Glomerular endothelial cell (primary cell): ENCODE measurements at places on chromosomes 4 and X. TPM values are rescaled to one million over a fixed set of nuclear protein-coding genes. Genes with fewer than 3 reads are reported as not detected.

GRCh38 chr4:148845609-148846008 lies 403.4 kb upstream of the NR3C2 start:
- no peak for DNase-seq

GRCh38 chr4:169958629-169959028 lies 67.6 kb downstream of the MFAP3L start:
- no peak for DNase-seq

DNA sequence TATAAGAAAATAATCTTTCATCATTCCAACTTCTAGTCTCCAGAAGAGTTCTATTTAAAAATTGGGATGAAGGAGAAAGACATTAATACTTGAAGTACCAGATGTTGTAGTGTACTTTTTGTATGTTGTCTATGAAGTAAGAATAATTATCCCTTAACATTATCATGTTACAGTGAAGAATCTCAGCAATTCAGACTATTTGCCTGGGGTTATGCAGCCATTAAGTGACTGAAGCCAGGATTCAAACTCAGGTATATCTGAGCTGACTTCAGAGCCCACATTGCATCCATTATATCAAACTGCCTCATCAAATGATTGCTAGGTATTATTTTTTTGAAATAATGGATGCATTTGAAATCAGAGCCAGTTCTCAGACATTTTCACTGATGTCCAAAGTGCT lies 76.1 kb upstream of the FHDC1 start:
- DNase-seq: no peak

DNA sequence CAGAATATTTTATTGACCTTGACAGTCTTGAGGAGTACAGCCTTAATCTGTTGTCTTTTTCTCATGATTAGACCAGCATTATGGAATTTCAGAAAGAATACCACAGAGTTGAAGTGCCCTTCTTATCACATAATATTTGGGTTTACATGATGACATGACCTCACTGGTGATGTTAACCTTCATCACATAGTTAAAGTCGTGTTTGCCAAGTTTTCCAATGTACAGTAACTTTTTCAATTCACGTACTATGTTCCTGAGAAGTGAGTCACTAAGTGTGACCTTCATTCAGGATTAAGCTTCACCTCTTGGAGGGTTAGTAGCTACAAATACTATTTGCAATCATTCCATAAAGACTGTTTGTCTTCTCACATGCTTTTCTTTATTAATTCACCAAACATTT lies 52.1 kb downstream of the RAB40A start:
- DNase-seq: no peak

DNA sequence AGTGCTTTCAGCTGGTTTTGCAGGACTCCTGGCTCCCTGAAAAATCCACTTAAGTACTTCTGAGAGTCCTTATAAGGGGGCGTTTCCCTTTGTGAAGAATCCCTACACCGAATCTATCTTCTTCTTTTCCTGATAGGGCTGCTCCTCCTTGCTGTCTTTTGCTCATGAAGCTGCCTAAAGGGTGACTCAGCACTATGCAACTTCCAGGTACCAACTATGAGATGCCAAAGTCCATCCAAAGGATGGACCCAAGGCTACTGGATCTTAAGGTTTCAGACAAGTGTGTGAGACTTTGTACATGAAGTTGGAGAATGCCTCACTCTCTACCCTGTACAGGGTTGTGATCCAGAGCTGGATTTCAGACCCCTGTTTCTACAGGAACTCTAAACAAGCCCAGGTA lies 485.0 kb upstream of the FAT1 start:
- DNase-seq: no peak

GRCh38 chr4:119008761-119009160 lies 120.1 kb downstream of the SYNPO2 start:
- no peak for DNase-seq

GRCh38 chr4:146243141-146243882 lies 29.0 kb downstream of the REELD1 start:
- DNase-seq: peak; percentile 39

DNA sequence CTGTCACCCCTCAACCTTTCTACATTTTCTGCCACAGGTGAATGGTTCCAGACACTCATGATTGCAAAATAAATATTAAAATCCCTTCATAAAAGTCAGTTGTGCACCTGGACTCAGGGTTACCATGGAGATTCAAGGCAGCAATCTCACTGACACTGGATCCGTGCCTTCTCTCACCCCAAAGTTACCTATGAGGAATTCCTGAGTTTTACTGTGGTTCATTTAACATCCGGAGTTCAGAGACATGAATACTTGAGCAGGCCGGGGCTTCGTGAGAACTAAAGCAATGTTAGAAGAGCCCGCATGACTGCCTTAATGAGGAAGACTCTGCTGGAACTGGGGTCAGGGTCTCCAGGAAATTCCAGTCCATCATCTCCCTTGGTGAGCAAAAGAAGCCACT lies 12.5 kb upstream of the CLNK start:
- no peak for DNase-seq

DNA sequence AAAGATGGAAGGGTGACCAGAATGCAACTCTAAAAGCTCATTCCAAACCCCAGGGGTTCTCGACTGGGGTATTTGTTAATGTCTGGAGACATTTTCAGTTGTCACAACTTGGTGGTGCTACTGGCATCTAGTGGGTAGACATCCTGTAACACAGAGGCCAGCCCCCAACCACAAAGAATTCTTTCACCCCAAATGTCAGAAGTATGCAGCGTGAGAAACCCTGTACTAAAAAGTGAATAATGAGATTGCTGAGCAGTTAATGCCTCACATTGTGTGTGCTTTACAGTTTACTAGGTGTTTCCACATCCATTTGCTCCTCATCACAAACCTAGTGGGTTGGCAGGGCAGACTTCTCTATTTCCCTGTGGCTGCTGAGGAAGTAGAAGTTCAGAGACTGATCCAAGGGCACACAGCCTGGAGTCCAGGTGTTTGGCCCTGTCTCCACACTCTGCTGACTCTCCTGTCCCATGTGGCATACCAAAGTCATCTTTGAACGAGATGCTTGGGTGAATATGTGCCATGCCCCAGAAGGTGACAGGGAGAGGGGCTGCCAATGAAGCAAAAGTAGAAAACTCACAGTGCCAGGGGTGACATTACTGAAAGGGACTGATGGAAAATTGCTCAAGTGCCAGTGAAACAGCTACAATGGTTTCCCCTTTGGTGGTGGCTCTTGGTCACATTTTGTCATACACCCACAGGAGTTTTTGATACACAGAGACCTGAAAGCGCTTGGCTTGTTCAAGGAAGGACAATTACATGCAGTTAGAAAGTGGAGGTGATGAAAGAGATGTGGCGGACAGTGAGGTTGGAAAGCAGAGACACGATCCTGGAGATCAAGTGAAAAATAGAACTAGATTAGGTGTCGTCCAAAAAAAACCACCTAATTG lies 10.1 kb upstream of the TMEM154 start:
- DNase-seq: no peak

GRCh38 chr4:99811850-99812249 lies 4.8 kb upstream of the DAPP1 start:
- DNase-seq: peak; percentile 22

- DNase-seq: no peak
Observed at GRCh38 chr4:121100093-121100775, 27.9 kb upstream of the NDNF start.

DNA sequence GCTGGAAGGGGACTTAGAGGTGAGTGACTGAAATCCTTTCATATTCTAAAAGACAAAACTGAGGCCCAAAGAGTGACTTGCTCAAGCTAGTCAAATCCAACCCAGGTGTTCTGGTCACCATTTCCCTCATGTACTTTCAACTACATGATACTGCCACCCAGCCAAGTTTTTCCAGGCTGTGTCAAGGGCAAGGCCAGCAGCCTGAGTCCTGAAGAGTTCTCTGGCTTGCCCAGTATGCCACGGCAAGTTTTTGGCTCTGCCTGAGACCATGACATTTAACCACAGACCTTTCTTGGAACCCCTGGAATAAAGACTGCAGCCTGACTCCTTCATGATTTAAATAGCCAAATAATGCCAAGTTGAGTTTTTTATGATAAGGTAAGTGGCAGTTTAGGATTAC lies 10.7 kb upstream of the TMEM164 start:
- DNase-seq: no peak

DNA sequence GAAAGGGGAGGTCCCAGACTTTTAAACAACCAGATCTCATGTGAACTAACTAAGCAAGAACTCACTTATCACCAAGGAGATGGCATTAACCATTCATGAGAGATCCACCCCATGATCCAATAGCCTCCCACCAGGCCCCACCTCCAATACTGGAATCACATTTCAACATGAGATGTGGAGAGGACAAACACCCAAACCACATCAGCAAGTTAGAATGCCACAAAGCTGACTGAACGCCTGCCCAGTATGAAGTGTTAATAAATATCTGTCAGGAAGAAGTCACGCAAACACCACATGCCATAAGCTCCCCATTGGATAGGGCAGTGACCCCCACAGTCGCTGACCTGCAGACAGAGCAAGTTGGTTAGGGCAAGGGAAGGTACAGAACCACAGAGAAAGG lies 14.3 kb downstream of the SLC10A6 start:
- DNase-seq: no peak

GRCh38 chrX:71216485-71216884 lies 6.5 kb upstream of the GJB1 start:
- DNase-seq: no peak

GRCh38 chr4:16085822-16086221 lies 2.0 kb upstream of the PROM1 start:
- no peak for DNase-seq

DNA sequence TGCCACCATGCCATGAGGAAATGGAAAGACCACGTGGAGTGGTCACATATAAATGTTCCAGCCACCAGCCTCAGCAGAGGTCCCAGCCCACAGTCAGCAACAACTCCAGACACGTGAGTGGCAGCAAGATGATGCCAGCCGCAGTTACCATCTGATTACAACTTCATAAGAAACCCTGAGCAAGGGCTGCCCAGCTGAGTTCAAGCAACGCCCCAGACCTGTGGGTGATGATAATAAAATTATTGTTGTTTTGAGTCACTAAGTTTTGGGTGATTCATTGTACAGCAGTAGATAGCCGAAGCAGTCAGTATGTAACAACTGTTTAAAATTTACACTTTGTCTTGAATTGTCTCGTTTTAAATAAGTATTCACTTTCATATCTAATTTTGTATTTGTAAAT lies 5.8 kb upstream of the CCNG2 start:
- DNase-seq: no peak

DNA sequence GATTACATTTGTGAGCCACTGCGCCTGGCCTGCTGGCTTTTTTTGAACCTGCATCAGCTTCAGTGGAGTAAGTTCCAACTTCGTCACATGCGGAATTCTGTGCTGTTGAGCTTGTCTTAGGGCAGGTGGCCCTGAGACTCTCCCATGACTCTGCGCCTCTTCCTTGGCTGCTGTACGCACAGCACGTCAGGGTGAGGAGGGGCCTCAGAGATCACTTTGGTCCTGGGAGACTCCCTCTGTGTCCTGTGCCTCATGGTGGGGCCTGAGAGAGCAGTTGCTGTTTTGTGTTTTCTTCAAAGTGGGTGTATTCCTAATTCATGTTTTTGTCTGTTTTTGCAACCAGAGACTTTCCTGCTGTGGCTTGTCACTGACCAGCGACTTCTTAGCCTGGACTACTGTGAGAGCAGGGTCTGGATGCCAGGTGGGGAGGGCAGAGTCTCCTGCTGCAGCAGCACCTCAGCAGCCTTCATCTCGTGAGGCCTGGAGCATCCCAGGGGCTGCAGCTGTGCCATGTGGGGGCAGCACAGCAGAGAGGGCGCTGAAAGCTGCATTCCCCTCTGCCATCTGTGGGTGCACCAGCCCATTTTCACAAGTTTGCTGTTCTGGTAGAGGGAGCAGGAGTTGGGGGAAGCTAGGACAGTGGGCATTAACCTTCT lies 107.8 kb downstream of the TNIP2 start:
- DNase-seq: no peak

- DNase-seq: no peak
Observed at GRCh38 chrX:68681443-68681941, 34.0 kb downstream of the STARD8 start.

- DNase-seq: no peak
Observed at GRCh38 chrX:136195247-136195646, 47.9 kb downstream of the FHL1 start.

- DNase-seq: no peak
Observed at GRCh38 chrX:103791228-103791627, 14.6 kb downstream of the PLP1 start.

DNA sequence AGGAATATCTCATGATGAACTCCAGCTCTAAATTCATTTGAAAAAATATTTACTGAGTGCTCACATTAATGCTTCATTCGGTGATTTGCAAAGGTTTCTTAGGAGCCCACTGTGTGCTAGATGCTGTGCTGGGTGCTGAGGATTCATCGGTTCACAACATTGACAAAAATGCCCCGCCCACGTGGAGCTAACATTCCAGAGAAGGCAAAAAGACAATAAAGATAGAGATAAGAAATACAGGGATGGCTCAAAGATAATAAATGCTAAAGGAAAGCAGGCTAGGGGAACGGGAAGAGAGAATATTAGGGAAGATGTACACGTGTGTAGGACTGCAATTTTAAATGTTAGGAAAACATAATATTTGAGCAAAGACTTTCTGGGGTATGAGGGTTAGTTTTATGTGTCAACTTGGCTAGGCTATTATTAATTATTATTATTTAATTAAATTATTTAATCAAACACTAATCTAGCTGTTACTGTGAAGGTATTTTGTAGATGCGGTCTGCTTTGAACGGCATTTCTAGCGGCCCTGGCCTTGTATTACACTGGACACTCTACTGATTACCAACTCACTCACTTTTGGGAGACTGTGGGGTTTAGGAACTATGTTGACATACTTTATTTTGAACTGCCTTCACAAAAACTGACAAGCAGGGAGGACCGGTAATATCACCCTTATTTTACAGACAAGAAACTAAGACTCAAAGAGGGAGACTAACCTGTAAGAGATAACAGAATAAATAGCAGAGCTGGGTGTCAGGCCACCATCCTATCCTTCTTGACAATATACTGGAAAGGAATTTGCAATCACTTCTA lies 61.9 kb upstream of the IRF2 start:
- no peak for DNase-seq

The CFAP47 gene
- total RNA-seq: 0.19 TPM in 1 of 2 replicates, not detected in the other

The EPGN gene
- total RNA-seq: 0.23 TPM in 1 of 2 replicates, not detected in the other

The CNGA2 gene
- total RNA-seq: not detected in 2 replicates

The C4orf36 gene
- not detected in 2 replicates for total RNA-seq

The BTK gene
- total RNA-seq: not detected in 2 replicates

The IQCM gene
- not detected in 2 replicates for total RNA-seq

The F8A3 gene
- total RNA-seq: 1.8 and 9.0 TPM in 2 replicates

The STOX2 gene
- total RNA-seq: 1.1 TPM in 2 replicates

The MXRA5 gene
- 0.44 and 0.93 TPM in 2 replicates for total RNA-seq

The FAM9A gene
- total RNA-seq: not detected in 2 replicates

The EGF gene
- 0.10 and 0.41 TPM in 2 replicates for total RNA-seq

The SLC25A5 gene
- 282 and 348 TPM in 2 replicates for total RNA-seq

The ADH1B gene
- total RNA-seq: not detected in 2 replicates

The LANCL3 gene
- total RNA-seq: 0.12 and 0.29 TPM in 2 replicates

The SH3D19 gene
- total RNA-seq: 73.4 and 79.8 TPM in 2 replicates

The CLDN2 gene
- total RNA-seq: 0.87 TPM in 1 of 2 replicates, not detected in the other

The NEIL3 gene
- 1.6 and 3.3 TPM in 2 replicates for total RNA-seq

The SUPT20HL1 gene
- total RNA-seq: not detected in 2 replicates
